Glutamatergic neuron (in vitro differentiated cells): ENCODE measurements at places on chromosomes 11 and 22. TPM values are rescaled to one million over a fixed set of nuclear protein-coding genes. Genes with fewer than 3 reads are reported as not detected.

- H3K4me1 ChIP-seq: peaks cover 6% of the 10 kb centered on the region
- peaks cover 4% of the 10 kb centered on the region for H3K36me3 ChIP-seq
- H3K27ac ChIP-seq: peak overlapping the region; percentile 53
Observed at GRCh38 chr11:33899400-33900037, 7.6 kb upstream of the LMO2 start.

GRCh38 chr11:65870706-65871681 is 1.6 kb downstream of the EFEMP2 start:
- peaks cover 20% of the 10 kb centered on the region for H3K27me3 ChIP-seq
- peak overlapping the region; percentile 25 for H3K27ac ChIP-seq
- DNase-seq: no peak
- H3K36me3 ChIP-seq: no peaks in the 10 kb centered on the region
- peaks cover 25% of the 10 kb centered on the region for H3K4me1 ChIP-seq

DNA sequence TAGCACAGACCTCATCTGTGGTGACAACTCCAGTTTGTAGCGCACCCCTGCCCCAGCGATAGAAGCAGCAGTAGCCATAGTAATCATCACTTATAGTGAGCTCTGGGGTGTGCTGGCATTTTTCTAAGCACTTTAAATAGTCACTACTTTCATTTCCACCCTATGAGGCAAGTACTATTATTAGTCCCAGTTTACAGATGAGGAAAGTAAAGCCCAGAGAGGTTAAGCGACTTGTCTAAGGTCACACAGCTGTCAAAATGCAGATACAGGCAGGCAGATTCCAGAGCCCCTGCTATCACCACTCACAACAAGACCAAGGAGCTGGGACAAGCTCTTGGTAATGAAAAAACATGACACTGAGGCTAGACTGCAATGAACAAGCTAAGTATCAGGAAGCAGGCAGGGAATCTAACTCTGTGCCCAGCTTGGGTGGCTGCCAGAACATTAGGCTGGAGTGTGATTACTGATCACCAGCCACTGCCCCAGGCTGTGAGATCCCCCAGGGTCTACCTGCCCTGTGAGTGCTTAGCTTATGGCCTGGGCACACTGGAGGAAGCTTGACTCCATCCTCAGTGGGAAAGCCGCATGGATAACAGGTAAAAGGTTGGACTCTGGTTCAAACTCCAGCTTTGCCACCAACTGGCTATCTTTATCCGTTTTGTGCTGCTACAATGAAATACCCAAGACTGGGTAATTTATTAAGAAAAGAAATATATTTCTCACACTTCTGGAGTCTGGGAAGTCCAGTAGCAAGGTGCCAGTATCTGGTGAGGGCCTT is 561.1 kb downstream of the MN1 start:
- H3K4me3 ChIP-seq: no peak overlapping the region
- peaks cover 23% of the 10 kb centered on the region for H3K4me1 ChIP-seq
- peaks cover 9% of the 10 kb centered on the region for H3K27me3 ChIP-seq
- peaks cover 7% of the 10 kb centered on the region for H3K36me3 ChIP-seq

DNA sequence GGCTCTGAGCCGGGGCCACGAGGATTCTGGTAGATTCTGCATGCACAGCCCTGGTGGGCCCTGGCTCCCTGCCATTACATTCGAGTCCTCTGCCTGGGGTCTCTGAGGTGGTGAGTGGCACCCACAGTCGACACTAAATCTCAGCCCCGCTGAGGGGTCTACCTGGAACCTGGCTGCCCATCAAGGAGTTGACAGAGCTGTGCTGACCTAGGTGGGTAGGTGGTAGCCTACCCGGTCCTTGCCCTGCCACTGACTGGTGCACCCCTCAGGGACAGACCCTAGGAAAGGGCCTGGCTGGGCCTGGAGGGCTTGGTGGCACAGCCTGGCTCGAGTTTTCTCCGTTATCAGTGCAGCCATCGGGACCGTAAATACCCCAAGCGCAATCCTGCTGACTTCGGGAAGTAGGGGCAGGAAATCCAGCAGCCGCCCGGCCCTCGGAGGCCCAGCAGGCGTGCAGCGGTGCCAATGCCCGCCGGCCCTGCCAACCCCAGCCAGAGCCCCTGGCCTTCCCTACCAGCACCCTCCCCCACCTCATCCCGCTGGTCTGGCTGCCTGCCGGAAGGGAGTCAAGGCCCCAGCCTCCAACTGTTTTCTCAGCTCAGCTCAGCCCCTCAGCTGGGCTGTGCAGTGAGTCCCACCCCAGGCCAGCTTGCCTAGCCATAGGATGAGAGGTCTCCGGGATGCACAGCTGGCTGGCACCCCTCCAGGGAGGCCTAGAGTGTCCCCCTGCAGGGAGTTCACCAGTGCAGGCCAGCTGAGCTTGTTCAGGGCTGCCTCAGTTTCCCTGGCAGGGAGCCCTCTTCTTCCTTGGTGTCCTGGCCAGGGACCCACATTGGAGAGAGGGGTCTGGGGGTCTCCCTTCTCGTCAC is 80.4 kb upstream of the KCNQ1OT1 start:
- peak; percentile 10 for DNase-seq
- H3K4me3 ChIP-seq: no peak overlapping the region
- H3K36me3 ChIP-seq: no peaks in the 10 kb centered on the region
- no peak overlapping the region for H3K27ac ChIP-seq

DNA sequence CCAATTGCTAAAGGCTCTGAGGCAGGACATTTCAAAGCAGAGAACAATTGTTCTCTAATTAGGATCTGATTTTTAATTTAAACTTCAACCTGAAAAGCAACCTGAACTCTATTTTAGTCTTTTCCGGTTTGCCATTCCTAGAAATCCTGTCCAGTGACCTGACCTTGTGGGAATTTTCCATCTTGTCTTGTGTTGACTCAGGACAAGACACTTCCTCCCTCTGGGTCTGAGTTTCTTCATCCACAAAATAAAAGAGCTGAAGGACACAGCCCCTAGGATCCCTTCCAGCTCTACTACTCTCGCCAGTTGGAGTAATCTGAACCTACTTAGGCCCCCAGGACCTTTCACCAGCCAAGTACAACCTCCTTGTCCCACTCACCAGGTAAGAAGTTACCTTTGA is 66.5 kb upstream of the POU2AF1 start:
- no peaks in the 10 kb centered on the region for H3K36me3 ChIP-seq
- H3K27me3 ChIP-seq: peaks cover 6% of the 10 kb centered on the region
- peaks cover 13% of the 10 kb centered on the region for H3K4me1 ChIP-seq
- H3K27ac ChIP-seq: no peak overlapping the region
- no peak overlapping the region for H3K4me3 ChIP-seq
- DNase-seq: no peak

GRCh38 chr22:43273902-43274484 is 69.2 kb downstream of the SCUBE1 start:
- H3K27ac ChIP-seq: no peak overlapping the region
- H3K36me3 ChIP-seq: no peaks in the 10 kb centered on the region

DNA sequence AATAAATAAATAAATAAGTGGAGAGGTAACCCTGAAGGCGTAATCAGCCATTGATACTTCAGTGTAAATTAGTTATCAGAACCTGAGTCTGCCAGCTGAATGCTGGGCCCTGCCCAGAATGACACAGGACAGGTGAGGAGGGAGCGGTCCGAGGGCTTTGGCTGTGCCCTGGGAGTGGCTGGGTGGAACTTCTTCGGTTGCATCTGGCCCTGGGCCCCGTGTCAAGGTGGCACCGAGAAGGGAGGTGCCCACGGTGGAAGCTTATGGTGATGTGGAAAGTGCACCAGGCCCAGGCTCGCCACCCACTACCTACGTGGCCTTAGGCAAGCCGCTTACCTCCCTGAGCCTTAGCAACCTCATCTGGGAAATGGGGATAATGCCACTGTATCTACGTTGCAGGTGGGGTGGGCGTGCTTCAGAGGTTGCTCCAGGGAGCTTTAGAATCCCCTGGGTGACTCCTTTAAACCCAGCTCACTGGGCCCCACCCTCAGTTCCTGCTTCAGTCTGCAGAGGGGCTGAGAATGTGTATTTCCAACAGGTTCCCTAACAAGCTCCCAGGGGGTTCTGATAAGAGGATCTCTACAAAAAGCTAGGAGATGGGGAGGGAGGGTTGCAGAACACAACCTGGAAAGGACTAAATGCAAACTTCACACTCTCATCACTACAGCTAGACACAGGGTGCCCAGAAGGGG is 38.8 kb downstream of the TXN2 start:
- H3K4me1 ChIP-seq: peaks cover 9% of the 10 kb centered on the region
- H3K27me3 ChIP-seq: no peaks in the 10 kb centered on the region
- no peak overlapping the region for H3K4me3 ChIP-seq
- H3K27ac ChIP-seq: no peak overlapping the region
- H3K36me3 ChIP-seq: no peaks in the 10 kb centered on the region

DNA sequence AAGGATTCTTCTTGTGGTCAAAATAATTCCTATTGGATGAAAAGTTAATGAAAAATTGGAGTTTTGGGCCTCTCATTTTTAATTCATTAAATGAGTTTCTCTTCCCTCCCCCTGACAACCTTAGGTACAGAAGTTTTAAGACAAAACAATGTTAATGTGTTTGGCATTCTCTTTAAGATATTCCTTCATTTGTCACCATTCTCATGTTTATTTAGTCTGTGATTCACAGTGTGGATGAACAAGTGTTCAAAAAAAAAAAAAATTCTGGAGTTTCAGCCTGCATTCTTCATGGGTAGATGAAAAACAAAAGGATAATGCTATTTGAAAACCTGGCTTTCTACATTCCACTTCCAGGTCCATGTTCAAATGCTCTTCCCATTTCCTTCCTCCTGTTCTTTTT is 172.6 kb upstream of the LUZP2 start:
- no peak overlapping the region for H3K27ac ChIP-seq
- no peak for DNase-seq
- H3K36me3 ChIP-seq: no peaks in the 10 kb centered on the region
- H3K27me3 ChIP-seq: no peaks in the 10 kb centered on the region

DNA sequence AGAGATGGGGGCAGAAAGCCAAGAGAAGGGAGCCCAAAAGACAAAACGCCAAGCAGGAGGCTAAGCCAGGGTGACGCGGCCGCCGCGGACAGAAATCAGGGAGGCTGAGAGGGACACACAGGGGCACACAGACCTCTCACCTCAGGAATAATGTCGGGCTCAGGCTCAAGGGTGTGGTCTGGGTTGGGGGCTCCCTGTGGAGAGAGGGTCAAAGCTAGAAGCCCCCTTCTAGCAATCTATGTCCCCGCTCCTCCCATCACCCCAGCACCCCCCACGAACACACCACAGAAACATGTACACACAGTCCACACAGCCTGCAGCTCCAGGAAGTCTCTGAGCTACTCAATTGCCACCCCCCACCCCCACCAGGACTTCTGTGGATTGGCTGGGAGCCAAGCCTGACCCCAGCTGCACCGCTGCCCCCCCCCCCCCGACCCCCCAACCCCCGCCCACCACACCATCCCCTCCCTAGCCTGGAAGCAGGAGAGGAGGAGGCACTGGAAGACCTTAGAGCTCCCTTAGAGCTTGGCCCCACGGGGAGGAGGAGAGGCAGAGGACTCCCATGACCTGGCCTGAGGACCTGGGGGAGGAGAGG is 6.9 kb downstream of the BCL9L start:
- H3K4me3 ChIP-seq: no peak overlapping the region
- H3K36me3 ChIP-seq: no peaks in the 10 kb centered on the region
- no peaks in the 10 kb centered on the region for H3K27me3 ChIP-seq
- DNase-seq: no peak
- peaks cover 56% of the 10 kb centered on the region for H3K4me1 ChIP-seq

DNA sequence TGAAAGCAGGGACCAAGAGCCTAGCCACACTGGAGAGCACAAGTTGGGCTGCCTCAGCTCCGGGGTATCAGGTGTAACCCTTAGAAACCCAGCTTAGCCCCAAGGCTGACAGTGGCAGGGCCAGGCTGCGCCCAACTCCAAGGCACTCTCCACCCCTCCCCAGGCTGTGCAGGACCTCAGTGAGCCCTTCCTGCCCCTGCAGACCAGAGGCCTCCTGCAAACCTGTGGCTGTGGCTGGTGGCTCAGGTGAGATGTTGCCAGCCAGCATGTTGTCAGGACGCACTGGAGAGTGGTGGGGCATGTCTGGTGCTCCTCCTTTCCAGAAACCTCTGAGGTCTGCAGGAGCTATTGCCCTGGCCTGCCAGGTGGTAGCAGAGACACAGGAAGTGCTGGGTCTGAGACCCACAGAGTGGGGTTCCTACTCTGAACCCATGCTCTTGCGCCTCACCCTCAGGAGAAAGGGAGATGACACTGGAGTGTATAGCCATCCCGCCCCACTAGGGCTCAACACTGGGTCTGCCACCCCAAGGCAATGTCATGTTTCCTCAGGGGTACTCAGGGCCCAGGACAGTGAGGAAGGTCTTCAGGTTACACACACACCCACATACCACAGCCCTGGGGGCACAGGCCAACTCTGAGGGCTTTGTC is 2.4 kb upstream of the SCARF2 start:
- no peaks in the 10 kb centered on the region for H3K36me3 ChIP-seq
- H3K4me3 ChIP-seq: no peak overlapping the region
- peaks cover 14% of the 10 kb centered on the region for H3K27me3 ChIP-seq
- no peak for DNase-seq
- H3K27ac ChIP-seq: no peak overlapping the region

GRCh38 chr22:50536226-50536625 is 6.4 kb upstream of the TYMP start:
- peaks cover 3% of the 10 kb centered on the region for H3K4me1 ChIP-seq
- peaks cover 12% of the 10 kb centered on the region for H3K27me3 ChIP-seq
- no peaks in the 10 kb centered on the region for H3K36me3 ChIP-seq
- H3K4me3 ChIP-seq: no peak overlapping the region
- H3K27ac ChIP-seq: no peak overlapping the region

GRCh38 chr11:128465946-128466705 is 121.2 kb downstream of the ETS1 start:
- no peak overlapping the region for H3K4me3 ChIP-seq
- no peaks in the 10 kb centered on the region for H3K4me1 ChIP-seq
- H3K36me3 ChIP-seq: no peaks in the 10 kb centered on the region

DNA sequence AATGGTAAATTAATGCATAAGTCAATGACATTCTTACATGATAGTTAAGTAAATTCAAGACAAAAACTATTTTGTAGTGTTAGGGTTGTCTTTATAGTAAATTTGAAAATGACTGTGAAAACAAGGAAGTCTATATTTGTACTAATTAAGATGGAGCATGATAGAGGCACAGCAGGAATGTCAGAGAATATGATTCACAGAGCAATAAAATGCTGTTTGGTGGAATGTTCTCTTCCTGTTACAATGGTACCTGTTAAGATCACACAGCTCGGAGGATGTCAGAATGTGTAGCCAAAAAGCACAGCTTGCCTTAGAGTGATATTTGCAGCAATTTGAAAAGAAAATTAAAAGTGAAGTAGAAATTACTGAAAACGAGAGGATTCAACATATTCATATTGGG is 2339.7 kb upstream of the RAG2 start:
- H3K4me3 ChIP-seq: no peak overlapping the region
- H3K27ac ChIP-seq: no peak overlapping the region
- DNase-seq: no peak
- no peaks in the 10 kb centered on the region for H3K4me1 ChIP-seq
- no peaks in the 10 kb centered on the region for H3K27me3 ChIP-seq

- peak overlapping the region; percentile 100 for H3K4me3 ChIP-seq
- DNase-seq: no peak
- H3K27ac ChIP-seq: peak overlapping the region; percentile 95
- no peaks in the 10 kb centered on the region for H3K36me3 ChIP-seq
Observed at GRCh38 chr11:125110506-125110905, 920 bp downstream of the TMEM218 start.

- H3K27ac ChIP-seq: no peak overlapping the region
- no peaks in the 10 kb centered on the region for H3K36me3 ChIP-seq
- H3K27me3 ChIP-seq: no peaks in the 10 kb centered on the region
- peaks cover 4% of the 10 kb centered on the region for H3K4me1 ChIP-seq
- H3K4me3 ChIP-seq: no peak overlapping the region
- DNase-seq: no peak
Observed at GRCh38 chr11:5284637-5285036, 14.9 kb upstream of the HBE1 start.

LDHAL6A gene
- not detected for total RNA-seq

CHST1 gene
- total RNA-seq: 59.2 TPM

KLHDC7B gene
- total RNA-seq: 0.12 TPM

HMBS gene
- total RNA-seq: 30.4 TPM

LRP5 gene
- total RNA-seq: 17.4 TPM

FGF3 gene
- not detected for total RNA-seq

CDC45 gene
- total RNA-seq: 3.5 TPM

POLR2L gene
- 106 TPM for total RNA-seq
